ENCODE measurements at places on chromosomes 4 and X. TPM values are rescaled to one million over a fixed set of nuclear protein-coding genes. Genes with fewer than 3 reads are reported as not detected.

GRCh38 chr4:75525910-75526309 lies 11.6 kb downstream of the THAP6 start:
- DNase-seq, result no peak

DNA sequence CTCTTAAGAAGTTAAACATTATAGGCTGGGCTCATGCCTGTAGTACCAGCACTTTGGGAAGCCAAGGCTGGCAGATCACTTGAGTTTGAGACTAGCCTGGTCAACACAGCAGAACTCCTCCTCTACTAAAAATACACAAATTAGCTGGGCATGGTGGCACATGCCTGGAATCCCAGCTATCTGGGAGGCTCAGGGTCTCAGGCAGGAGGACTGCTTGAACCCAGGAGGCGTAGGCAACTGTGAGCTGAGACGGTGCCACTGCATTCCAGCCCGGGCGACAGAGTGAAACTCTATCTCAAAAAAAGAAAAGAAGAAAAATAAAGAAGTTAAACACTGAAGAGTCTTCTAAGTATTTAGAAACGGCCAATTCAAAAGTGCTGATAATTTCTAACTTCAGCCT lies 164.3 kb upstream of the GALNTL6 start:
- no peak for DNase-seq

DNA sequence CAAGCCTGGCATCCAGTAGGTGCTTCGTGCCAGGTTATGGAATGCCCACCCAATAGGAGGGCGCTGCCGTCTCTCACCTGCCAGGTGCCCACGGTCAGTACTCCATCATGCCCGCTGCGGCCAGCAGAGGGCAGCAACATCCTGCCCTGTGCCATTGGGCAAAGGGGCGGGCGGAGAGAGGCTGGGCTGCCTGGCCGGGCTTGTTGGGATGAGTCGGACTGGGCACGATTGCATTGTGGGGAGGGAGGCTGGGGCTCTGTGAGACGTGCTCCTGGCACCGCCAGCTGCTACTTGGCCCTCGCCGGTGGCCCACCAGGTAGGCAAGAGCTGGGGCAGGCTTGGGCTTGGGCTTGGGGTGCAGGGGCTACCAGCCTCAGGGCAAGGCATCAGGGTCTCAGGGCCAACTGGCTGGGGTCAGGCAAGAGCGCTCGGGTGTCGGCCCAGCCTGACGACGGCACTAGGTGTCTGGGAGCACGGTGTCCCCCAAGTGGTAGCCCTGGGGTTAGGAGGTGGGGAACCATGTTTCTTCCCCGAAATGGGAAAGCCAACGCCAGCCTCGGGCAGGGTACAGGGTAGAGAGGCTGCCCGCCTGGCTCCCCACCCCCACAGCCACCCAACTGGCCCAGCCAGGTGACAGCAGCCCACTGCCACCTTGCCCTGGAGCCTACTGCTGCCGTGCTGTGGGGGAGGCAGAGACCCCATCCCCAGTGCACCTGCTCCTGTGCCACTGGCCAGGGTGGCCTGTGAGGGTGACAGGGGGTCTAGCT lies at the start of gene PLXNB3:
Gene PLXNB3 (plus strand): TSS at position 261 of the 767 bp plus-strand sequence. CDS start 1,287 bp downstream, outside the sequence.
- peak; percentile 64 for DNase-seq

DNA sequence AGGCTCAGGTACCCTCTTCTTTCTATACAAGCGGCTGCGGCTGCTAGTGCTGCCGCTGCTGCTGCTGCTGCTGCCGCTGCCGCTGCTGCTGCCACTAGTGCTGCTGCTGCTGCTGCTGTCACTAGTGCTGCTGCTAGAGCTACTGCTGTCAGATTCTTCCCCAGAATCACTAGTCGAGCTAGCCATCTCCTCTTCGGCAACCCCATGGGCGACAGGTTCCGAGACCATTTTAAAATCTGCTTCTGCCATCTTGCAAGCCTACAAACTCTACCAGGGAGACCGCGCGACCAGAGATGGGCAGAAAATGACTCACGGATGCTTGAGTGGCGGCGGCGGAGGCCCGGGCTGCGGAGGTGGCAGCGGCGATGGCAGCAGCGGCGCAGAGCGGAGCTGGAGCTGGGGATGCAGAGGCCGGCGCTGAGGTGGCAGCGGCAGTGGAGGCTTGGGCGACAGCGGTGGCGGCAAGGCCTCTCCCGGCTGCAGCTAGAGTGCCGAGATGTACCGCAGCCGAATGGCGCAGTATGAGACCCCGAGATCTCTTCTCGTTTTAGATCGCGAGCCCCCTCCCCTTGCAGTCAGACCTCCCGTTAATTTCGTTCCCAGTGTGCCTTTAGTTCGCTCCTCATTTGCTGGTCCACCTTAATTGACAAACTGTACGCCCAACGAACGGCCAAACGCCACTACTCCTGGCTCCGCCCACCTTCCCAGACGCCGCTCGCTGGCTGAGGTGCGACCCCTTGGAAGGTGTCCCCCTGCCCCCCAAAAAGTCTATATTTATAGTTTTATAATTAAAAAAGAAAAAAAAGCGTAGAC lies at the start of gene NAP1L3:
Gene NAP1L3 (minus strand): TSS at position 523 of the 813 bp plus-strand sequence. CDS start 274 bp downstream, at position 249.
- no peak for DNase-seq

GRCh38 chrX:134548257-134549201 lies 88.6 kb downstream of the HPRT1 start:
- peak; percentile 30 for DNase-seq

GRCh38 chr4:38268837-38269236 lies 308.6 kb downstream of the PTTG2 start:
- DNase-seq, result no peak

PAGE2B gene
- total RNA-seq, result 8.6 TPM

DNA sequence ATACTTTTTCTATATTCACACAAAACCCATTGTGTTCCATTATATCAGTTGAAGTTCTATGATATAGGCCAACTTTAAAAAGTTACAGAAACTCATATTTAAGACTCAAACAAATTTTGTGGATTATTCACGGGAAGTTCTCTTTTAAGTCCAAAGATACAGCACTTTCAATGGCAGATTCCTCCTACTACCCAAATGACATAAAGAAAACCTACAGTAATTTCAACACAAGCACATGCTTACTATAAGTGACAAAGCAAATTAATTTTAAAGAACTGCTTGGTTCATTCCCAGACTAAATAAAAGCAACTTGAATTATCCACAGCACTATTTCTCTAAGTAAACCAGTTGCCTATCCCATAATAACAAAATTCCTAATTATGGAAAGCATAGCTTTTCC lies 4.1 kb downstream of the PPA2 start:
- DNase-seq, result no peak

- DNase-seq, result peak; percentile 40
Measured at GRCh38 chr4:129167640-129168260, 71.8 kb downstream of the C4orf33 start.

GRCh38 chr4:23369331-23369730 lies 520.5 kb downstream of the PPARGC1A start:
- no peak for DNase-seq

GRCh38 chrX:69079268-69079667 lies 86.0 kb downstream of the PJA1 start:
- no peak for DNase-seq

- DNase-seq, result no peak
Measured at GRCh38 chrX:102957751-102958150, 20.7 kb downstream of the RAB40AL start.

F9 gene
- 0.11 TPM for total RNA-seq

DNA sequence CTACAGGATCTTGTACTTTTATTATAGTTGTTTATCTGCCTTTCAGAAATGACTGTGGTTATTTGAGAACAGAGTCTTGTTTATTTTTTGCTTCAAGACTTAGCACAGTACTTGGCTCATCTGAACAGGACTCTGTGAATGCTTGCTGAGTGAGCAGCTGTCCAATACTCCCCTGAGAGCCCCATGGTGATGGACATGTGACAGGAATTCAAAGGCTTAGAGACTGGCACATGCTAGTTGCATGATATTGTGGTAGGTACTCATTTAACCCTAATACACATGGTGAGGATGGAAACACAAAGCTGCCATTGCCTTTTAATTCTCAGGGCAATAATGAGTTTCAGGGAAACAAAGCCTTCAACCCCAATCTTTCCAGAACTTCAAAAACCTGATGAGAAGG lies 97.3 kb downstream of the GEMIN8 start:
- DNase-seq, result no peak

DNA sequence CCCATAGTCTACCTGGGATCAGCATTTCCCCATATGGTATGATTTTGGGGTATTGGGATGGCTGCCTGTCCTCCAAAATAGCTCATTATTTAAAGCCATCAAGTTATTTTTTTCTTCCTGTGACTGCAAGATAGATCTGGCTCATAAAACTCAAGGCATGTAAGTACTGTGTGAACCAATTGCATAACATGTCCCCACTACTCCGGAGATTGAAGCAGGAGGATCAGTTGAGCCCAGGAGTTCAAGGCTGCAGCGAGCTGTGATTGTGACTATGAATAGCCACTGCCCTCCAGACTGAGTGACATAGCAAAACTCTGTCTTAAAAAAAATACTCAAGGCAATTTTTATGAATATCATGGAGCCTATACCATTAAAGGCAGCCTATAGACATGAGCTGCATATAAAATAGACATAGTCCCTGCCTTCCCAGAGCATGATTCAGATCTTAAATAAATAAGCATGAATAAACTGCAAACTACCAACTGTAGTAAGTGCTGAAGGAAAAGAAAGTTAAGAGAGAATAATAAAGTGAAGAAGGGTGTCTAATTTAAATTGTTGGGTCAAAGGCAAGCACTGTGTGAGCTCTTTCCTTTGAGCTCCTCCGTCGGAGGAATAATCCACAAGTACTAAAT lies 16.9 kb upstream of the MMAA start:
- no peak for DNase-seq

DNA sequence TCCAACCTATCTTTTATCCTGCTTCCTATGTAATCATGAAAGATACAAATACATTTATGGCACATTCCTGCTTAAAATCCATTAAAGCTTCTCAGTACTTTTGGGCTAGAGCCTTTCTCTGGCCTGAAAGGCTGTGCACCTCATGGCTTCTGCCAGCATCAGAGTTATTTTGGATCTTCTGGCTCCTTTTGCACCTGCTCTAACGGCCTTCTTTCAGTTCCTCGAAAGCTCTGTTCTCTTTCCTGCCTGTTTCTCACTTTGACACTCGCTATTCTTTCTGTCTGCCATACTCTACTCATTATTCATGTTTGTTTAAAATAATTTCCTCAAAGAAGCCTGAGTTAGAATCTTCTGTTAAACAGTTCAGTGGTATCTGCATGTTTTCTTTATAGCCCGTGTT lies 86.0 kb downstream of the LRP2BP start:
- no peak for DNase-seq

- DNase-seq, result no peak
Measured at GRCh38 chr4:7784131-7784870, 155.4 kb downstream of the AFAP1 start.

DNA sequence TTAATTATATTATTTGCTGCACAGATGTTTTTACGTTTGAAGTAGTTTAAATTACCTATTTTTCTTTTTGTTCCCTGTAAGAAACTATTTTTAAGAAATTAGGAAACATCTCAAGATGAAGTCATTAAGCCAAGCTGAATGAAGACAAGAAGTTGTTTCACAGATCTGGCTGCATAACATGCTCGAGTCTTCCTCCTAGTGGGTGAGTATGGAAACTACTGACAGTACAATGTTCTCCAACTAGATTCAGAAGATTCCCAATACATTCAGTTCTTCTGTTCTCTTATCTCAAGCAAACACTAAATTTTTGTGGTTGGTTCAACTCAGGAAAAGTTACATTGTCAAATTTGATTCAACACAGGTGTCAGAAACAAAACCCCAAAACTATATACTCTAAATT lies 256.8 kb upstream of the VCX start:
- no peak for DNase-seq

All from K562 (cell line).